ENCODE measurements at places on chromosomes 1 and 21. TPM values are rescaled to one million over a fixed set of nuclear protein-coding genes. Genes with fewer than 3 reads are reported as not detected.

- H3K27me3 ChIP-seq = no peaks in the 10 kb centered on the region
- no peak overlapping the region for H3K4me3 ChIP-seq
- DNase-seq = peak; percentile 62
These were observed 42.9 kb downstream of the CAMK2N1 start for GRCh38 chr1:20442920-20443625.

DNA sequence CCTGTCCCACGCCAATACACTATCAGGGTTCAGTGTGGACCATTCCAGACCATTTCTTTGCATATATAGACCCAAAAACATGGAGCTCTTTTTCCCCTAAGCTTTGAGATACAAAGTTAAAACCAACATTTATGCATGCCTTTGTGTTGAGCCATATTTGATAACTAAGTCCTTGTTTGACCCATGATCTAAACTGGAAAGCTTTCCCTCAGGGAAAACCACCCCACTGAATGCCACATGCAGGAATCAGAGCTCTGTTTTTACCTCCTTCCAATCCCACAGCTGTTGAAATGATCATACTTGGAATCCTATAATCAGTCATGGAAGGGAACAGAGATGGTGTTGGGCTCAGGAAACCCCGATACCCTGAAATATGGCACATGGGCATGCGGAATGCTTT, 14.8 kb upstream of the SLC45A1 start:
- H3K27ac ChIP-seq = no peak overlapping the region

DNA sequence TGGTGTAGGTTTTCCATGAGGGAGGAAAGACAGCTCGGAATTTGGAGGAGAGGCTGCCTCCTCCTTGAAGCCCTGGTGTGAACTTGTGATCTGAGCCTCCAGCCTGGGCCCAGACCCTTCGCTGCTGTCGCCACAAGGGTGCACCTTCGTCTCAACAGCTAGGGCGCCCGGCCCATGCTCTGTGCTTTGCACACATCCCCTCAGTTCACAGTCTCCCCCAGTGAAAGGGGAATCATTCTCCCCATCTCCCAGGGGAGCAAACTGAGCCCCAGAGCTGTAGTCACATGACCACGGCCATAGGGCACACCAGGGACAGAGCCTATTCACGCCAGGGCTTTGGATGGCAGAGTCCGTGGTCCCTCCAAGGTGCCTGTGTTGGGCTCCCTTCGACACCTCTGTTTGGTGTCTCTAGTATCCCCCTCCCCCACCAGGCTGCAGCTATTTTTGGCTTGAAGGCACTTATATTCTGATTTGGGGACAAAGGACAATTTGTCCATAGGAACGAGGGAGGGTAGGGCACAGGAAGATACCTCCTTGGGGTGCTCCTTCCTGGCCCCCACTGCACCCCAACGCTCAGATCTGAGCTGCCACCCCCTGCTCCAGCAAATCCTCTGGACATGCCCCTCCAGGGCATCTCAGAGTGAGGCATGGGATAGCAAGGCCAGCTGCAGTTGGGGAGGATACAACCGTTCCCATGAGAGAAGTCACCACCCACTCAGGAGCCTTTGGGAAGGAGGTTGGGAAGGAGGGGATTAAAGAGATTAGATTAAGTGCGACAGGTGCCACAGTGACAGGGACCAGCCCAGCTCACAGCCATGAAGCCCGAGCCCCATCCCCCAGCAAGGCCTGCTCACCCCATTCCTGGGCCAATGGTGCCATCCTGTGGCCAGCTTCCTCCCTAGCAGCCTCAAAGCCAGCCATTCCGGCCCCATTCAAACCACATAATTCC, 15.7 kb downstream of the MATN1 start:
- no peaks in the 10 kb centered on the region for H3K36me3 ChIP-seq
- DNase-seq = peak; percentile 82
- H3K4me1 ChIP-seq = peaks cover 4% of the 10 kb centered on the region
- no peaks in the 10 kb centered on the region for H3K27me3 ChIP-seq

- no peak for DNase-seq
- no peak overlapping the region for H3K27ac ChIP-seq
- no peaks in the 10 kb centered on the region for H3K27me3 ChIP-seq
- H3K36me3 ChIP-seq = peaks cover 10% of the 10 kb centered on the region
- no peaks in the 10 kb centered on the region for H3K4me1 ChIP-seq
These were observed 14.5 kb downstream of the PSMG1 start for GRCh38 chr21:39168800-39169199.

Gene CELA2B
- polyA plus RNA-seq = not detected

DNA sequence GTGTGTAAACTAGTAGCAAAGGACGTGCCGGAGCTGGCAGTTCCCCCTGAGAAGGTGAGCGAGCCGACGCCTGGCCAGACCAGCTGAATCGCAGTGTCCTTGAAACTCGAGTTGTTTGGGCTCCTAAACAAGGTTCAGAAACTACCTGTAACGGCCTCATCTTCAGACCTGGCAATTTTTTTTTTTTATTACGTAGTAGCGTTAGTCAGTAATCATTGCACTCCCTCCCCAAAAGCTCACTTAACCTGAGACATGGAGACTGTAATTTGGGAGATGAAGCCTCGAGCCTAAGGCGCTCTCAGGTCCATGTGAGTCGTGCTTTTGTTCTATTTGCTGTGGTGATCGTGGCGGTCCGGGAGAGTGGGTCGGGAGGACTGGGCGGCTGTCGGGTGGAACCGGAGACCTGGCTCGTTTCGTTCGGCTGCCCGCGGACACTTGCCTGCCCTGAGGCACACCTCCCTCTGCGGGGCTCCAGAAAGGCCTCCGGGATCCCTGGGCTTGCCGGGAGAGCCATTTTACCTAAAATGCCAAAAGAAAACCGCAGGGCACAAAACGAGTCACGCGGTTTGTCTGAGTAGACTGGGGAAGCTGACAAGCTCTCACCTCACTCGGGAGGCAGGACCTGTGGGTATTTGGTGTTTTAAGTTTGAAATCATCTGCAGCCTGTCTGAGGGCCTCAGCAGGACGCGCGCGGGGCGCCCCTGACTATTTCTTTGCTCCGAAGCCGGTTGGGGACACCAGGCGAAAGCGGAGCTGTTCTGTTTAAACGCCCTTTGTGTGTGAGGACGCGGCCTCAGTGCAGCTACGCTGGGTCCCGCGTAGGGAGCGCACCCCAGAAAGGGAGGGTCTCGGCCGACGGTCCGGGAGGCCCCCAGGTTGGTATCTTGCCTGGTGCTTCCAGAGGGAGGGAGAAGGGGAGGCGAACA, 722 bp downstream of the LHX8 start:
- no peak for DNase-seq
- H3K27me3 ChIP-seq = peaks cover 87% of the 10 kb centered on the region

DNA sequence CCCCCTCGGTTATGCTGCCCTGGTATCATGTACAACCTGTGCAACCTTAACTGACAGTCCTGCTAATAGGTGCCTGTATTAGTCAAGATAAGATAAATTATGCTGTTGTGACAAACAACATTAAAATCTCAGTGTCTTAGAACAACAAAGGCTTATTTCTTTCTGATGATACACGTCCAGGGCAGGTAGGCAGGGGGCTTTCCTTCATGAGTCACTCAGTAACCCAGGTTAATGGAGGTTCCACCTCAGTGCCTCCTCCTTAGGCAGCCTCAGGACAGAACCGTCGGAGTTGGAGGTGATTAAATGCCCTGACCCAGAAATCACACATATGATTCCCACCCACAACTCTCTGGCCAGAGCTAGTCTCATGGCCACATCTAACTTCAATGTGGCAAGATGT, 94.6 kb upstream of the CASZ1 start:
- DNase-seq = no peak
- H3K4me1 ChIP-seq = no peaks in the 10 kb centered on the region
- no peaks in the 10 kb centered on the region for H3K36me3 ChIP-seq
- H3K27me3 ChIP-seq = peaks cover 47% of the 10 kb centered on the region
- no peak overlapping the region for H3K27ac ChIP-seq

- peaks cover 26% of the 10 kb centered on the region for H3K36me3 ChIP-seq
- peak overlapping the region; percentile 58 for H3K27ac ChIP-seq
- H3K27me3 ChIP-seq = no peaks in the 10 kb centered on the region
- H3K4me3 ChIP-seq = no peak overlapping the region
These were observed 173.6 kb downstream of the TGFBR3 start for GRCh38 chr1:91712393-91712792.

DNA sequence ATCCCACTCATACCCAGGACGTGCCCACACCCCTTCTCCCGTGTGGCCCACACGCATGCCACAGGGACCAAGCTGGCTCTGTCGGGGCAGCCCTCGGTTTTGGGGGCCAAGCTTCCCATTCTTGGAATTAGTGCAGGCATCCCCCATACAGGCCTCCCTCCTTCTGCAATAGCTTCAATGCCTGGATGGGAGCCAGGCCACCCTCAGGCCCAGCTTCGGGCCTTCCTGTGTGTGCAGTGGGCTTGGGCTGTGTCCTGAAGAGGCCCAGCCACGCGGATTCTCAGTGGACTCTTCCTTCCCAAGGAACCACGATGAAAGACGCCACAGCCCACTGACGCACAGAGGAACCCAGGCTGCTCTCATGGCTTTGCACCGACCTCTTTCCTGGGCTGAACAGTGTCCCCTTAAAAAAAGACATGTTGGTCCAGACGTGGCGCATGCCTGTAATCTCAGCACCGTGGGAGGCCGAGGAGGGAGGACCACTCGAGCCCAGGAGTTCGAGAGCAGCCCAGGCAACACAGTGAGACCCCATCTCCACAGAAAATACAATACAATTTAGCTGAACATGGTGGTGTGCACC, 3.4 kb downstream of the KRTAP10-11 start:
- H3K36me3 ChIP-seq = no peaks in the 10 kb centered on the region
- H3K4me1 ChIP-seq = no peaks in the 10 kb centered on the region
- H3K4me3 ChIP-seq = no peak overlapping the region
- no peak for DNase-seq
- H3K27ac ChIP-seq = no peak overlapping the region

All from GM23248 (cell line).